Midbrain (tissue), 1 donor: ENCODE measurements at places on chromosomes 16 and 17.
A peak's percentile ranks its signal among the peaks of the same experiment; 100 is the strongest.

DNA sequence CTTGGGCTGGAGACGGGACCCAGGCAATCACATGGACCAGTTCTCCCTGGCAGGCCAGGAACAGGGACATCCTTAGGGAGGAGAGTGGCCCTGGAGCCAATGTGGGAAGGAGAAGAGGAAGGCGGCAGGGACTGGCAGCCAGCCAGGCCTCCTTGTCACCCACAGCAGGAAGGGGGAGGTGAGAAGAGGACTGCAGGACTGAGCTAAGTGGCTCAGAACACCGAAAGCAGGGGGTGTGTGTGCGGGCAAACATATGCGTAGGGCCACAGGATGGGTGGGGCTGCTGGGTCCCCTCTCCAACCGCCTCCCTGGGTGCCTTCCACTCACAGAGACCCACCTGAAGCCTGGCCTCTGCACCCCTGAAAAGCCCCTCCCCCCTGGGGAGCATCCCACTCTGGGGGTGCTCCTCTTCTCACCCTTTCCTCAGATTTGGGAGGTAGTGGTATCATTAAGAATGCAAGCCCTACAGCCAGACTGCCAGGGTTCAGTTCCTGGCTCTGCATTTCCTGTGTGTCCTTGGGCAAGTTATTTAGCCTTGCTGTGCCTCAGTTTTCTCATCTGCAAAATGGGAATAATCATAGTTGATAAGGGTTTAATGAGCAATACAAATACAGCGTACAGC, 8.1 kb downstream of the PNMT start:
- peak; percentile 41 for DNase-seq

GRCh38 chr16:79370736-79371135, 229.8 kb downstream of the MAF start:
- no peak for DNase-seq

DNA sequence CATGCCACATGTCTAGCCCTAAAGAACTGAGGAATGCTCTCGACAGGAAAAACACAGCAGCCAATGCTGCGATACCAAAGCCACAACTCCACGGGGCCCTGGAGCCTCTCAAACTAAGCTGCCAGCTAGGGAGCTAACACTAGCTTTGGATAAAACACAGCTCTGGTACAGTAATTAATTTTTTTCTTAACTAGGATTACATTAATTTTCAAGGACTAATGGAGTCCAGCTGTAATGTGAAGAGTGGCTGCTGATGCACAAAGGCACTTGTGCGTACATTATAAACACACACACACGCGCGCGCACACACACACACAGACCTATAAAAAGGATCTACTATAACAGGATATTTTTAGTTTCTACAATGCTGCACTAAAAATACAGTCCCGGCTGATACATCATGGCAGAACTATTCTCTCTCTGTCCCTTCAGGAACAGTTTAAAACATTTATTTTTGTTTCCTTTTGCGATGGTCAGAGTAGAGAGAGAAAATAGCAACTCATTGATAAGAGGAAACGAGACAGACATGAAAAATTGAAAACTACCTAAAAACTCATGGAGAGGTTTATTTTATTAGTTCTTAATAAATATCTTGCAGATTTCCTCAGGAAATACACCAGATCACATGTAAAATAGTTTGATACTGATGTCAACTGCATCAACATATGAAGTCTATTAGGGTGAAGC, 88.5 kb downstream of the SMG6 start:
- no peak for DNase-seq

- no peak for DNase-seq
These were observed 64.4 kb upstream of the TBX2 start for GRCh38 chr17:61335105-61335844.

GRCh38 chr17:1109606-1110540, 69.9 kb downstream of the ABR start:
- DNase-seq = no peak

DNA sequence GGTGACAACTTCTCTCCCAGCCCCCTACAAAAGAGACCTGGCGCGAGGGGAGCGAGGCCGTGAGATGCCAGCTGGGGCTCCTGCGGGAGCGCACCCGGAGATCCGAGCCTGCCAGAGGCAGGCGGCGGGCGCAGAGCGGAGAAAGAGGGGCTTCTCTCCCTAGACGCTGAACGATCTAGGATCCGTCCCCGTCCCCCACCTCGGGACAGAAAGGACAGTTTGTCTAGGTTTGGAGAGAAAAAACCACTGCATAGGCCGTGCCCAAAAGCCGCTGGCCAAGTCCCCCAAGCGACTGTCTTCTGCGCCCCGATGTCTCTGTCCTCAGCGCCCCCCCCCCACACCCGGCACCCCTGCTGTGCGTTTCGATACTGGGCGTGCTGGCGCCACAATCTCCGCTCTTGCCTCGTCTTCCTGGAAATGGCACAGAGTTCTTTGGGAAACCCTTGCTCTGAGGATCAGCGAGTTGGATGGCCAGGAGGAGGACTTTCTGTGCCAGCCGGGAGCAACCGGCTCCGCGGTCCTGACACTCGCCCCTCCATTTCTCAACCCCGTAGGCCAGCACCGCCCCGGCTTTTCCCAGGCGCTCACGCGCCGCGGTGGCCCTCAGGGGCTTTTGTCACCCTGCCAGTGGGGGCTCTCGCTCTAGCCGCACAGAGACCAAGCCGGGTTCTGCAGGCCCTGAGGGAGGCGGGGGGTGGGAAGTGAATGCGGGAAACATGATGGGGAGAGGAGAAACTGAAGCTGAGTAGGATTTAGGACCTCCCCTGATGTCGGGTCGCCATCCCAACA, 1.0 kb downstream of the SSTR2 start:
- DNase-seq = no peak
